ENCODE measurements at places on chromosomes 4 and X.

- DNase-seq: no peak
Observed at GRCh38 chr4:150212927-150213326, 134.7 kb downstream of the DCLK2 start.

DNA sequence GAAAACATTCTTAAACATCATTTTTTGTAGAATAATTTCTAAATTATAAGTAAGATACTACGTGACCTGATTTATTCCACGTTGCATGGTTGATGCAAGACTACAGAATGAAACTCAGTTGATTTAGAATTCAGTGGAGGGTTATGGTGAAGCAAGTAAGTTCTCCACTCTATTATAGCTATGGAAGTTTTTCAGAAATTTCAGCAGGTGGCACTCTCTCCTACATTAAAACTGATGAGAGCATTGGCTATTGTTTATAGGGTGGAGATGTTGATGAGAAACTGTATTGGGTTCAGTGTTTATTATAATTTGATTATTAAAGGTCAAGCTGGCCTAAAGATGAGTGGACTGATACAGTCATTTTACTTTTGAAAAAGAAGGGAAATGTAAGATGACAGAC is 88.0 kb downstream of the FNIP2 start:
- no peak for DNase-seq

DNA sequence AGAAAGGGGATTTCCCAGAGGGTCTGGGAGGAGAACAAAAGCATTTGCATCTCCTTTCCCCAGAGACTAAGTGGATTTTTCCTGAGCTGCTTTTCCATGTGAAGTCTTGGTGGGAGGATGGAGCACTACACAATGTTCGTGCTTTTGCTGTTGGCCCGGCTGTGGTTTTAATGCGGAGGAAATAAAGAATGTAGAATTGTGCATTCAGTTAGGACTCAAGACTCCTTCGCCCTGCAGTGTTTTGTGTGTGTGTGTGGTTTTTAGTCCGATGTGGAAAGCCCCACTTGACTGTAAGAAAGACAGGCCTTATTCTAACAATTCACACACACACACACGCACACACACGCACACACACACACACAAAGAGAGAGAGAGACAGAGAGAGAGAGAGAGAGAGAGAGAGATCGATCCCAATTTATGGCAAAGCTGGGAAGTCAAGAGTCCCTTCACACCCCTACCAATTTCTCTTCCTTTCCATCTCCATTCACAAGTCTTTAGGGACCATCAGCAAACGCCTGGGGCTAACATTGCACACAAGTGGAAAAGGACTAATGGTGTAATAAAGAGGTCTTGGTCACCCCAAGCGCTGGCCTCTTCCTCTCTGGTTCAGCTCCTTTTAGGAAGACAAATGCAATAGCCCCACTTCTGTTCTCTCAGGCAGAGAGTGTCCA is 44.2 kb downstream of the CLDN34 start:
- no peak for DNase-seq

GRCh38 chr4:10732235-10732913 is 47.8 kb upstream of the CLNK start:
- no peak for DNase-seq

- no peak for DNase-seq
Observed at GRCh38 chrX:2423899-2424298, 76.9 kb downstream of the DHRSX start.

DNA sequence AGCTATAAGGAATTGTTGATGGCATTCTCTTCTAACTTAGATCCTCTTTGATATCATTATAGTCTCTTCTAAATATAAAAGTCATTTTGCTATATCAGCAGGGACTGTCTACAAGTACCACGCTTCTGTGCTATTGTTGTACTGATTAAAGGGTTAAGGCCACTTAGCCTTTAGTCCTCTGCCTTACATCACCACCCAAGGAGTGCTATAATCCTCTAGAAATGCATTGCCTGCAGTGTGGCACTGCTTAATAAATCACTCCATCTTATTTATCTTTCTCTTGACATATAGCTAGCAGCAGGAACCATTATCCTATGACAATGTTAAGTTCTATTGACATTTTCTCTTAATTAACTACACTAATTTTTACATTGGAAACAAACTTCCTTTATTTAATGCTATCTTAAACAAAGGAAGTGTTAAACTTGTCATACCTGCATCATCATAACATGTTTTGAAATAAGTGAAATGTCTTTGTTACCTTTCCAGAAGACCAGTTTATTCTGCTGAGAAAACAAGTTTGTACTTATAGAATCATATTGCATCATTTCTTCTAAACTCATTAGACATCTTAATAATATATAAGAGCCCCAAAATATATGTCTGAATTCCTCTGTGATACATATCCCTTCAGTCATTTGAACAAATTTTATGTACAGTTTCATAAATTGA is 360.9 kb upstream of the ATOH1 start:
- DNase-seq: no peak

DNA sequence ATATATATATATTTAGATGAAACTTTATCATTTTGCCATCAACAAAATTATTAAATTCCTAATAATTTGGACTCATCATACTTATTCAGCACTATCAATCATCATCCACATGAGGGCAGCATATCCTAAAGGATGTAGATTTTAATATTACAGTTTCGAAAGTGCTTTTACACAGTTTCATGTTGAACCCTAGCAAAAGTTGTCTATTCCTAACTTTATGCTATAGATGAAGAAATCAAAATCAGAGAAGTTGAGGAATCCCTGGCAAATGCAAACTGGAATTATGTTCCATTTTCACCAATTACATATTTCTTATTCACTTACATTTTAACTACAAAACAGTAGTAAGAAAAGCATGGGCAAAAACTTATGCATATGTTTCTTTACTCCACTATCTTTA is 36.6 kb upstream of the UGT2A1 start:
- DNase-seq: no peak

DNA sequence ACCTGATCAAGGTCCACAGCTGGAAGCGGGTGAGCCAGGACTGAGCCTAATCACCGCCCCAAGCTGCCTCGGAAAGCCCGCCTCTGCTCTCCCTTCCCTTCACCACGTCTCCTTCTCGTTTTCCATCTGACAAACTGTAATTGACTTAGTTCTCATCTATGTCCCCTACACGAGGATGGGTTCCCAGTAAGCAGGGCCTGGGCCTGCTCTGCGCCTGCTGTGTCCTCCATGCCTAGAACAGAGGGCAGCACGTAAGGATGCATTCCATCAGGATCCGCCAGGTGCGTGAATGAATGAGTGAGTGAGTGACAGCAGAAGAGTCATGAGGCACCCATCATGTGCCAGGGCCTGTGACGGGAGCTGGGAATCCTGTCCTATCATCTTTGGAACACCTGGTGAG is 86.7 kb downstream of the JAKMIP1 start:
- no peak for DNase-seq

- no peak for DNase-seq
Observed at GRCh38 chrX:82711457-82711856, 796.6 kb upstream of the POU3F4 start.

DNA sequence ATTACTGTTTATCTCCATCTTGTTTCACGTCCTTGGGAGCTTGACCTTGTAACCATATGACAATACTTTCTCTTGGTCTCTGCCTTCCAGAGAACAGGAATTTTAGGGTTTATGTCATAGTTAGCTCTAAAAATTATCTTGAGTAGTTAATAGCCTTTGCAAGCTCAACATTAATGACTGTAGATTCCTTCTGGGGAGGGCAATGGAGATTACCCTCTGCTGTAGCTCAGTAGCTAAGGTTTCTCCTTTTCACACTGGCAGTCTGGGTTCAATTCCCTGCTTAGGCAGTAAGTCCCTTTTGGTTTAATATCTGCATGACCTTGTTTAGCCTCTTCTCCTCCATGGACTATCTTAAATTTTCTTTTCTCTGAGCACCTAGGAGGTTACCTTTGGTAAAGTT is 181.7 kb upstream of the GPR101 start:
- no peak for DNase-seq

GRCh38 chrX:8688776-8689175 is 43.2 kb downstream of the ANOS1 start:
- no peak for DNase-seq

GRCh38 chr4:37983951-37984350 is 23.8 kb downstream of the PTTG2 start:
- no peak for DNase-seq

DNA sequence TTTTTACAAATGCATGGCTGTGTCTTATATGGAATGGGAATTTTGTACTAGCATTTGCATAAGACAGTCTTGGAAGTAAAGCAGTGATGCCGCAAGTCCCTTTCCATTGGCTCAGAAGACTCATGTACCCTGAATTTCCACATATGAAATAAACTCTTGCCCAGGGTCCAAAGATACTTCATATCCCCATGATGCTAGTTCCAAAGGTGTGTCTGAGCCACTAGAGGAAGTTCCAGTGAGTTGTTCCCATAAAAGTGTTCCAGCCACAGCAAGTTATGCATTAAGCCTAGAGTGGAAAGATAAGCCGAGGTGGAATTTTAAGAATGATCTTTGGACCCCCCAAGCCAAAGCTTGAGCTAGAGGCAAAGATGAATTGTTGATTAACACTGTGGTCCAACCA is 9.3 kb upstream of the CEP135 start:
- DNase-seq: no peak

- DNase-seq: no peak
Observed at GRCh38 chr4:13601848-13602247, 25.7 kb downstream of the BOD1L1 start.

DNA sequence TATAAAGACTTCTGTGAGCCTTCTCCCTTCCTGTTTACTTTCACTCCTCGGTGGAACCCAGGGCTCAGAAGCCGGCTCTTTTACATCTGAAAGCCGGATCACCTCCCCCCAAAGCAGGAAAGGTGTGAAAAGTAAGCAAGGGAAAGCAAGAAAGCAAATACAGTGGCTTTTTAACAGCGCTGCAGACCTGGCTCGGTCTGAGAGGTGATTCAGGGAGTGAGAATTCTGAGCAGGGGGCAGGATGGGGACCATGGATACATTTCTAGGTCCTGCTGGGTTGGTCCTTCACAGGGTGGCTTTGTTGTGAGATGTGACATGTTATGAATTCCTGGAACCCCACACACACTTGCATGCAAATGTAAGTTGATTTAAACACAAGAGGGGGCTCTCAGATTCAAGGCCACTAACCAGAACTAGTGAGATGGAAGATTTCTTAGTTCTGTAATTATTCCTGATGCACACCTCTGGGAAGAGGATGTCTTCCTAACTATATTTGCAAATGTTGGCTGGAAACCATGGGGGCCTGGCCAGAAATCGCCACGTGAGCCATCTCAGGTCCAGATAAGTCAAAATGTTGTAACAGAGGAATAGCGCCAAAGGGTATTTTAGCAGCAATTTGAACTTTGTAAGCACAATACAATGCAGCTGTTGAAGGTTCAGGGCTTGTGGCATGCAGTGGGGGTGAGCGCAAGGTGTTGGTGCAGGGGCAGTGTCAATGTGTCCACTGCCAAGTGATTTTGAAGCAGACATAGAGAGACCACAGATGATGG is 670.1 kb upstream of the LCORL start:
- DNase-seq: no peak

DNA sequence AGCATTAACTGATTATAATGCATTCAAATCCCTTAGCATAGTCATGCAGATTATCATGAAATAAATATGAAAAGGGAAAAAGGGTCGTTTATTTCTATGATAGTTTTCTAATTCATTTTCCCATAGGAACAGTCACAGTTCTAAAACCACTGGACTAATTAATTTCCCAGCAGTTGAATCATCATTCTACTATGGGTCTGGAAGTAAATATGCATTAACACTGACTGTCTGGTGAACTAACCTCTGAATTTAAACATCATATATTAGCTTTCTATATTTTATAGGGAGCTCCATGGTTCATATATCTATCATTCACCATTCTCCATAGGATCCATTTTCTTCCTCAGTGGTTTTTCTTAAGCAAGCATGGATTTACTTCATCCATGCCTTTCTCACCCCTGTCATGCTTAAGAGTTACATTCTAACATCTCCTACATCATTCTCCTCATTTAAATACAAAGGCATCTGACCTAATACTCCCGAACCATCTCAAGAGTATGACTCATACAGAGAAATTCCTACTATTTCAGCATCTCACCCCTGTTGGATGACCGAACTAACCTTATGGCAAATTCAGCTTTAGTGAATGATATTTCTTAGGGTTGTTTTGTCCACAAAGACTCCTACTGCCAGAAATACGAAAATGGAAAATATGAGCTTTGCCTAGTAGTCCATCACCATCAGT is 198.7 kb upstream of the ADAMTS3 start:
- no peak for DNase-seq

DNA sequence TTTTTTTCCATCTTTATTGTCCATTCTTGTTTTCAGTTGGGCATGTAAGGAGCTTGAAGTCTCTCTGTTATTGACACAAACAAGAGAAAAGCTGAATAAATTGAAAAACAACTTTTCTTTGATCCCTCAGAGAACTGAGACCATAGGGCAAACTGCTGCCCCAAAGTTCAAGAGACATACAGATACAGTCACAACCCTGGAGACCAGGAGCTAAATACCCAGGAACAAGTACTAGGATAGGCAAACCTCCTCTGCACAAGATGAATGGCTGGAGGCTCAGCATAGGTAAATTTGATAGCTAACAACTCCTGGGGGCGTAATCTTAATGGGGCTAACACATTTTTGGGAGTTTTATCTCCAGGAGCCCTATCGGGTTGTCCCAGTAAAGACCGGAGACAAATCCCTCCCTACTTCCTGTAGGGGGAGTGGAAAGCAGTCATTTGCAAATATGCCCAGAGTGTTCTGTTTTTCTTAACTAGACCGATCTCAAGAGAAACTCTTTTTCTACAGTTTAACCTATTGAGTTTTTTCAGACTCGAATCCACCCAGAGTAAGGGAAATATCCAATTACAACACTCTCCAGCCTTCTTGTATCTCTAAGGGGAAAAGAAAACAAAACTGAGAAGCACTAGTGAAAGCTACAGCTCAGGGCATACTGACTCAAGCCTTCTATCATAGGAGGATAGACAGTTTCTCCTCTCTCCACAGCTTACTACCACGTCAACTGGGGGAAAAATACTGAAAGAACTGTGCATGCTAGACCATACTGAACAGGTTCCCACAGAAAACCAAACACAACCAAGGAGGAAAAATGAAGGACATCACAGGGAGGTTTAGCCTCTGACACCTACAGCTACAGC is 23.1 kb downstream of the MAGEA8 start:
- DNase-seq: no peak

DNA sequence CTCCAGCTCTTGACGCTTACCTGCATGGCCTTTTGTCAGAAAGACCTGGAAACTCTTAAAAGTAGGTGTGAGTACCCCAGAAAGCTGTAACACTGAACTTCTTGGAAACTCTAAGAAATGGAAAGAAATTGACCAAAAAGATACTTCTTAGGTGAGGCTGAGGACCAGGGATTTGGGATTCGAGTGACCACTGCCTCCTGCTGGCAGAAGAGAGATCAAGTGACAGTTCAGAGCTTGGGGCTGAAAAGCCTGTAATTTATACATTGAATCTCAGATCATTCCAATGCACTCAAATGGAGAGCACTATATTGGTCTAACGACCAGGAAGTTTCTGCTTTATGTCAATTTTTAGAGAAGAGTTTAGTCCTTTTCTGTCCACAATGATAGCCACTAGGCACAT is 204.6 kb downstream of the PDGFRA start:
- DNase-seq: no peak
